Globus pallidus (tissue), 1 donor: ENCODE measurements at places on chromosomes 4 and X.
A peak's percentile ranks its signal among the peaks of the same experiment; 100 is the strongest.

- DNase-seq, result no peak
Measured at GRCh38 chr4:25872851-25873631, 10.3 kb upstream of the SEL1L3 start.

DNA sequence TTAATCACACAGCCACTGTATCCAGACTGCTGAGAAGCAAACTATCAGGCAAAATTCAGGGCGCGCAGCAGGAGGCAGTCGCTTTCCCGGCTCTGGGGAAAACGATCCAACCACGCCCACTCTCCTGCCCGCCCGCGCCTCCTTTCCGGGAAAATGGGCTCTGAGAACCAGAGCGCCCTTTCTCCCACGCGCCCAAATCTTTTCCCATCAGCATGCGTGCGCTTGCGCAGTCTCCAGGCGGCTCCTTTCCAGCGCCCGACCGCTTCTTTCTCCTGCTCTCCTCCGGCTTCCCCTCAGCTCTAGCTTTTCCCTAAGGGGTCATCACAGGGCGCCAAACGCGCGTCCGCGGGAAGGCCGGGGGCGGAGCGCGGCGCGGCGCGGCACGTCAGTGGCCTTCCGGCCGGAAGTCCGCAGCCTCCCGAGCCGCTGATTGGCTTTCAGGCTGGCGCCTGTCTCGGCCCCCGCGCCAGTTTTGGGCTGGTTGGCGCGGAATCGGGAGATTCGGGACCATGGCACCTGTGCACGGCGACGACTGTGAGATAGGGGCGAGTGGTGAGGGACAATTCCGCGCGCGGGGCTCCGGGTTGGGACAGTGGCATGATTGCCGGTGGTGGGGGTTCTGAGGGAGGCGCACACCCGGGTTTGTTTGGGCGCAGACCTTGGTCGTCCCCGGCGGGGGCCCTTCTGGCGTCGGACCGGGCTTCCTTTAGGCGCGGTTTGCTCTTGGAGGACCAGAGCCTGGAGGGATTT, at the start of gene POLA1:
POLA1 (plus strand) TSS at position 466 of the 750 bp plus-strand sequence; CDS start at position 510, 44 bp downstream.
- peak; percentile 92 for DNase-seq

GRCh38 chrX:48749182-48749581, 12.4 kb upstream of the GLOD5 start:
- DNase-seq, result no peak

DNA sequence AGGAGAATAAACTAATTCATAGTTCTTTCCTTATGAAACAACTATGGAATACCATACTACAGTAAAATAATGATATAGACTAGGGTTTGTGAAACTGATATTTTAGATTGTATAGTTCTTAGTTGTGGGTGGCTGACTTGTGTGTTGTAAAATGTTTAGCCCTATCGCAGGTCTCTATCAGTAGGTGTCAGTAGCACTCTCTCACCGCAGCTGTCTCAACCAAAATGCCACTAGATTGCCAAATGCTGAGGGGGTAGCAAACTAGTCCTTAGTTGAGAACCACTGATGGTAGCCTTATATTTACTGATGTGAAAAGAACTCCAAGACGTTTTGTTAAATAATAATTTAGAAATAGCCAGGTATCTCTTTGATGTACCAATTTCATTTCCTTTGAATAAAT, 48.1 kb downstream of the RHOXF2B start:
- DNase-seq, result no peak

GRCh38 chr4:121875652-121876051, 5.4 kb upstream of the BBS7 start:
- DNase-seq, result no peak

DNA sequence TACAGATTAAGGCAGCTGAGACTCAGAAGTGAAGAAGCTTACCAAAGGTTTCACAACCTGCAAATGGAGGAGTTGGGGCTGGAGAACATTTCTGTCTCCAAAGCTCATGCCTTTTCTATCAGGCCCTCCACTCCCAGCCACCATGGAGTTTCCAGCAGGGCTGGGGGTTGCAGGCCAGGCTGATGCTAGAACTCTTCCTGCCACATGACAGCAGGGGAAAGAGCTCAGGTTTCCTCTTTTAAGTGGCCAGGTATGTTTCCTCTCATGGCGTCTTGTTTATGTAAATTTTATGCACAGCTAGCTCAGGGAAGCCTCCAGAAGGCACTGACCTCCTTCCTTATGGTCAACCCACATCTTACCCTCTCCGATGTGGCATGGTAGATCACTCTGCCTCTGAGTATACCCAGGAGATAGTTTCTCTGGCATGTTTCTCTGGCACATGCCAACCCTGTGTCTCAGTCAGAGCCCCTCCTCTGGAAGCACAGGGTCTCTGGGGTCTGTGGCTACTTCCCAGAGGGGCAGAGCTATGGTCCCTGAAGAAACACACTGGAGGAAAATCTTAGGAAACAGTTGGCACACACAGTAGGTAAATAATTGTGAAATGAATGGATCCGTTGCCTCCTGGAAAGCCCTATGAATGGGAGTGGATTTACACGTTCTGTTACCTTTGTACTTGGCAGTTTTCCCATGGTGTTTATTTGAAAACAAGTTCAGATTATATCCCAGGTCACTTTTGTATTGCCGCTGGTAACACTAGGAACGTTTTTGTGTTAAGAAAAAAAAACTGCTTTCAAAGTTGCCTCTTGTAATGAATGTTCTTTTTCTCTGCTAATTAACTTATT, 28.9 kb downstream of the PDK3 start:
- DNase-seq, result no peak

DNA sequence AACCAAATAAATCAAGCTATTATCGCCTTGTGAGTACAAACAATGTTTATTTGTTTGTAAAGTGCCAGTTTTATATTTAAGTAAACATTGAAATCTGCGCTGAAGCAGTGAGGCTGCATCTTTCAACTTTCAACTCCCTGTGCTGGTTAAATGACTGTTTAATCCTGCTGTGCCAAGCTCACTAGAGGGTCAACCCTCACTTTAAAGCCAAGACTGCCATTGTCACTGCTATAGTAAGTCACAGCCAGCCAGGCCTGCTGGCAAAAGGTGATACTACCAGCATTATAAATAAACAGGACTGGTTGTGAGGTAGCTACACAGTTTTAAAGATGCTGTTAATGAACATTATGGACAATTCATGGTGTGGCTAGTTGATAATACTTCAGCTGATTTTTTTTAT, 34.6 kb downstream of the EFHC2 start:
- no peak for DNase-seq

GRCh38 chr4:137300776-137301175, 231.5 kb downstream of the PCDH18 start:
- no peak for DNase-seq

GRCh38 chr4:133130171-133130570, 18.9 kb upstream of the PCDH10 start:
- DNase-seq, result no peak

DNA sequence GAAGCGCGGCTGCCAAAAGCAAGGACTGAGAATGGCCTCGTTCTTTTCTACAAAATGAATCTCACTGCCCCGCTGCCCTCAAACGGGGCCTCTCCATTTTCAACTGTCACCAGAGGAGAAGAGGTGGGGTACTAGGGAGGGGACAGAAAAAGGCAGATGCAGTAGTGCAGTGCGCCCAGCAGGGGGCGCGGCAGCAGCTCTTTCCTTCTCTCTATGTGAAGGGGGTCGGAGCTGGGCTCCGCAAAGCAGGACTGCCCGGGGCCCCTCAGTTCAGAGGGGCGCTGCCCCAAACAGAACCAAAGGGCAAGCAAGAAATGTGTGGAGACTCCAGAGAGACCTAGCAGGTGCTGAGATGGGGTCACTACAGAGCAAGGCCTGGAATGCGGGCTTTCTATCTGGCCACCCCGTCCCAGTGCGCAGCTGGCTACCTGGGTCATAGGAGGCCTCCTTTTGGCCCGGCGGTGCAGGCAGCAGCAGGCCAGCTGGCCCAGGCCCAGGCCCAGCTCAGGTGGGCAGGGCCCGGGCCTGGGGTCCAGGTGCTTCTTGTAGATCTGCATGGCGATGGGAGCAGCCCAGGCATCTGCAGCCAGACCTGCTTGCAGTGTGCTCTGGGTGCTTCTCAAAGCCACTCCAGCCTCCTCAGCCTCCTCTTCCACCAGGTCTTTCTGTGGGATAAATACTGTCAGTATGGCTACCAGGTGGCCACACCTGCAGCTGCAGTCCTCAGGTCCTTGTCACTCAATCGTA, 5.9 kb downstream of the IRAK1 start:
- DNase-seq, result peak; percentile 49

- DNase-seq, result no peak
Measured at GRCh38 chr4:101419336-101420135, 72.2 kb upstream of the PPP3CA start.

DNA sequence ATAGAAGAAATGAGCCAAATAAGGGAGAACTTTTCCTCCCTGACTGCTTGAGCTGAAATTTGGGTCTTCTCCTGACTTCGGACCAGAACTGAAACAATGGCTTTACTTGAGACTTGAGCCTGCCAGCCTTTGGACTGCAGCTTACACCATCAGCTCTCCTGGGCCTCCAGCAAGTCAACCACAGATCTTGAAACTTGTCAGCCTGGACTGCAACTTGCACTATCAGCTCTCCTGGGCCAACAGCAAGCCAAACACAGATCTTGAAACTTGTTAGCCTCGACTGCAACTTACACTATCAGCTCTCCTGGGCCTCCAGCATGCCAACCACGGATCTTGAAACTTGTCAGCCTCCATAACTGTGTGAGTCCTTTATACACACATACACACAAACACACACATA, 425.9 kb upstream of the PCDH7 start:
- DNase-seq, result no peak

DNA sequence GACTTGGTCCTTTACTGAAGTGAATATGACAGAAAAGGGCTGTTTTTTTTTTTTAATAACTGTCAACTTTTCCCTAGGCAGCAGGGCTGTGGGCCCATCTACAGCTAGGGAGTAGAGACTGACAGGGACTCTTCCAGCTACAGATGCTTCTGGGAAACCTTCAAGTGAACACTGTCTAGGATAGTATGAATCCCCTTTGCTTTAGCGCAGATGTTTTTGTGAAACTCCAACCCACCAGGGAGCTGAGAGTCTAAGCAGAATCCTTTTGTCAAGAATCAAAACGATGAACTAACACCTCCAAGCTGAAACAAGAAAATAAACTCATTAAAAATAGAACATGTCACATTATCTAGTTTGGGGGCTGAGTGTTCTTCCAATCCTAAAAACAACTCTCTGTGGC, 219.7 kb upstream of the FGF13 start:
- DNase-seq, result no peak

GRCh38 chr4:94540476-94540875, 88.7 kb downstream of the PDLIM5 start:
- DNase-seq, result no peak

DNA sequence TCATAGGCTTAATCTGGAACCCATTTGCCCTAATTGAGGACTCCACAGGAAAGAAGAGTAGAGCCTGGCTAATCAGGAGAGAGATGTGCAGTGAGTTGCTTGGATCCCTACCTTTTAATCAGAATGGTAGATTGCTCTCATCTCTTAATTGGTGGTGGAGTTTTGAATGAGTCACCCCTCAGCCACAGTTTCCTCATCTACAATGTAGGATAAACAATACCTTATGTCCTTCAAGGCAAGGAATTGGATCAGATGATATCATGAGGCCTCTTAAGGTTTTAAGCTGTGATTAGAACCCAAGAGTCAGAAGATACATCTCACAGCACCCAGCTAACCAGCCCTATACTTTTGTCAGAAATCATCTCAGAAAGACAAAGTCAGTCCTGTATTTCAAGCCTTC, 39.1 kb downstream of the PDGFRA start:
- DNase-seq, result no peak

DNA sequence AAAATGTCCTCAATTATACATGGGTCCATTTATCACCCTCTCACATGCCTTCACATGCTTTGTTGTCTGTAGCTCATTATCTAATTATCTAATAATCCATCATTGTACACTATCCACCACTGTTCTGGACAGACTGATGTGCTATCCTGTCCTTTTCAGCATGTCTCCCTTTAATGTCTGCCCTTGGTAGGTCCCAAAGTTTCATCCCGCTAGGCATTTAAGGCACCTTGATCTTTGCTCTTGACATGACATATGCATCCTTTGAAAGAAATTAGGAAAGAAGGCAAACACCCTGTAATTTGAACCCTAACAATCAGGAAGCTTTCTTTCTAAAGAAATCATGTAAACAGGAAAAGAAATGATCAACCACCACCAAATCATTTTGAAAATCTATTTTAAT, 5.7 kb downstream of the CHST7 start:
- no peak for DNase-seq

DNA sequence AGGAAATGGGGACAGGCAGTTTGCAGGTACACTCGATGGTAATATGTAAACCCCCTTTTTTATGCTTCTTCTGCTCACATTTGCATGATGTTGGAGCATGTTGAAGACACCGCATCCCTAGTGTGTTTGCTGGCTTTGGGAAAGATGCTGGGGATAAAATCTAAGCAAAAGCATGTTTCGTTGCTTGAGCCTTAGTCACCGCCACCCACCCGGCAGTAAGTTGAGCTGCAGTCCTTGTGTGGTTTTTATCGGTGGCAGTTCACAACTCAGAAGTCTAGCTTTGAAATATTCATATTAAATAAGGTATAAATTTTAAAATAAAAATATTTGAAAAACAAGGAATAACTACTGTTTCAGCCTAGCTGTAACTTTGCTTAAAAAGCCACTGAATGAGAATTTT, 21.7 kb upstream of the MND1 start:
- no peak for DNase-seq

- DNase-seq, result peak; percentile 38
Measured at GRCh38 chrX:132092439-132093065, 35.3 kb downstream of the FRMD7 start.

GRCh38 chr4:5992828-5993321, 25.4 kb downstream of the C4orf50 start:
- DNase-seq, result no peak

DNA sequence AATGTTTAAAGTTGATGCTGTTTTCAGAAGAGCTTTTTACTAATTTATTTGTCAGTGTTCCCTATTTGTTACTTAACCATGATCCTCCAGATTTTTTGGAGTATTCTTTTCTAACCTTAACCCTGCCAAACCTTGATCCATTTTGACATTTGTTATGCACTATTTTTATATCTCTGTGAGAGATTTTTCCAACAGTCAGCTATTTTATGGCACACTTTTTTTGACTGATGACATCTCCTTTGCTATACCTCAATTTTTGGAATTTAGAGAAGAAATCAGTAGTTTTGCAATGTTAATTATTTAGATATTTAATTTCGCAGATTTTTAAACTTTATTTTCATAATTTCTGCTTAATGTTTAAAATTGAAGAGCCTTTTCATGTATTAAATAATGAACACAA, 66.0 kb downstream of the CPEB2 start:
- DNase-seq, result no peak

GRCh38 chr4:67055319-67055718, 490.0 kb downstream of the CENPC start:
- no peak for DNase-seq

DNA sequence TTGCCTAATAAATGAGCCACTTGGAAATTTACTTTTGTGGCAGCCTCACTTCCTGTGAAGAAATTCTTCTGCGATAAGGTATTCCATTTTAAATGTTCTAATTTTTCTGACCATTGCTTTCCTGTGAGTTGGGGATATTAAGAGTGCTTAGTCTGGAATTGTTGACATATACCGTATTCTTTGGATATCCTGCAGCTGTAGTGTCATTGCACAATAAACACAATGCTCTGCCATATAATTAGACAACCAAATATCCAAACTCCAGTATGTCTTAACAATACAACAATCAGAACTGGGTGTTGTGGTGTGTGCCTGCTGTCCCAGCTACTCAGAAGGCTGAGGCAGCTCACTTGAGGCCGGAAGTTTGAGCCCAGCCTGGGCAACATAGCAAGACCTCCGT, 99.4 kb downstream of the LUZP4 start:
- DNase-seq, result no peak
